ENCODE measurements at places on chromosomes 6 and 20.
A peak's percentile ranks its signal among the peaks of the same experiment; 100 is the strongest.

DNA sequence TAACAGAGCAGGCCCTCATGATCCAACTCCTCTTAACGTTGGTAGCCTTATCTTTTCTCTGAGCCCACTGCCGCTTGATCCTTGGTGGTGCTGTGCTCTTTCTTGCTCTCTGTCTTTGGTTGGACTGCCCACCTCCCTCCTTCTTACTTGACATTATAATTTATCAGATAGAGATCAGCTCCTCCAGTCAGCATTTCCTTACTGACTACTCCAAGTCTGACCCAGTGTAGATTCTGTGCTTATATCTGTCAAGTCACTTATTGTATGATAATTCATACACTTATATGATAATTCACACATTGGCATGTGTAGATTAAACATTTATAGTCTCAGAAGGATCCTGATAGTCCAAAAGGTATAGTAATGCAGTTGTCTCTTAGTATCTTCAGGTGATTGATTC, 18.1 kb downstream of the PTPRA start:
- DNase-seq = no peak

DNA sequence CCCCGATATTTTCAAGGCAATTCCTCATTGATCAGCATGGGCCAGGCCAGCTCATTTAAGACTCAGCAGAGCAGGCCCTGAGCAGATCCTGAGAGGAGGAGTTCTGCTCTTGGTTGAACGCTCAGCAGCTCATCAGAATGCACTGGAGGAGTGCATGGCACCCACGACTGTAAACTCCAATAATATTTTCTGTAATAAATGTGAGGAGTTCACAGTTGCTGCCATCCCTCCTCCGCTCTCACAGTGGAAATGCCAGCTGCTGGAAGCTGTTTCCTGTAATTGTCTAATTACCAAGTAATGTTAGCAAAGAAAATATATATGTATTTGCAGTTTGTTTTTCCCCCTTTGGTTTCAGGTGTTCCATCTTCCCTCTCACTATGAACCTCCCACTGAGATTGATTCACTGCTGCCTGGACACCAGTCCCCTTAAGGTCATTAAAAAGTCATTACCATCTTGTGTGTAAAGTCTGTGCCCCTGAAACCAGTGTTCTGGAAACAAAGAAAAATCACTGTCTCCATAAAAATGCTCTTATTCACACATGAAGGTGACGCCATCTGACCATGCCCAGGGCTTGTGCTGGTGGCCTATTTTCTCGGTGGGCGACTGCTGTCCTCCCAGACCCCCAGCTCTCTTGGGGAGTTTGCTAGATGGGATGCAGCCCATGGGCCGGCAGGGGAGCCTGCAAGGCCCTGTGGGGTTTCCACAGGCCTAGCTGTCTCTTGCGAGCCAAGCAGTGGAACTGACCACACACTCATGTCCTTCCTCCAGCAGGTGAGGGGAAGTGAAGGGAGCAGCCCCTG, 374.2 kb downstream of the ZFAND3 start:
- DNase-seq = no peak

DNA sequence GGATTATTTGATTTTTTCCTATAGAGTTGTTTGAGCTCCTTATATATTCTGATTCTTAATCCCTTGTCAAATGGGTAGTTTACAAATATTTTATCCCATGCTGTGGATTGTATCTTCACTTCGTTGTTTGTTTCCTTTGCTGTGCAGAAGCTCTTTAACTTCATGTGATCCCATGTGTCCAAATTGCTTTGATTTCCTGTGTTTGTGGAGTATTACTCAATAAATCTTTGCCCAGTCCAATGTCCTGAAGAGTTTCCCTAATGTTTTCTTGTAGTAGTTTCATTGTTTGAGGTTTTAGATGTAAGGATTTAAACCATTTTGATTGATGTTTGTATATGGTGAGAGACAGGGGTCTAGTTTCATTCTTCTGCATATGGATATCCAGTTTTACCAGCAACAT, 143.7 kb upstream of the HTR1E start:
- no peak for DNase-seq

- no peak for DNase-seq
Measured at GRCh38 chr20:49620364-49621240, 52.7 kb upstream of the PTGIS start.

DNA sequence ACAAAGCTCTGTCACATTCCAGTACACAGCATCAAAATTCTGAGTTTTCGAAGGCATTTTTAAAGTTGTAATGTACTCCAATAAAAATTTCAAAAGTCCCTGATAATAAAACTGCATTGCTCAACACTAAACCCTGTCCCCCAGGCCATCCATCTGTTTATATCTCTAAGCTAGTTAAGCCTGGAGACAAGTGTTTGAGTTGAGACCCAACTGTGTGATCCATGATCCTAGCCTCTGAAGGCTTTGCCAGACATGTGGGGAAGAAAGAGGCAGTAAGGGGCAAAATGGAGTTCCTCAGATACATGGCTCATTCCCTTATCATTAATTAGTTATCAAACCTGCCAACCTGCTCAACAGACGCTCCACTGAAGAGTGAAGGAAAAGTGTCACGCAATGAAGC, 198.4 kb downstream of the ISM1 start:
- no peak for DNase-seq

- DNase-seq = no peak
Measured at GRCh38 chr6:16132909-16133308, 4.0 kb downstream of the MYLIP start.

GRCh38 chr6:145396499-145396898, 338.8 kb downstream of the EPM2A start:
- no peak for DNase-seq

- DNase-seq = no peak
Measured at GRCh38 chr6:71459162-71459561, 170.6 kb downstream of the OGFRL1 start.

DNA sequence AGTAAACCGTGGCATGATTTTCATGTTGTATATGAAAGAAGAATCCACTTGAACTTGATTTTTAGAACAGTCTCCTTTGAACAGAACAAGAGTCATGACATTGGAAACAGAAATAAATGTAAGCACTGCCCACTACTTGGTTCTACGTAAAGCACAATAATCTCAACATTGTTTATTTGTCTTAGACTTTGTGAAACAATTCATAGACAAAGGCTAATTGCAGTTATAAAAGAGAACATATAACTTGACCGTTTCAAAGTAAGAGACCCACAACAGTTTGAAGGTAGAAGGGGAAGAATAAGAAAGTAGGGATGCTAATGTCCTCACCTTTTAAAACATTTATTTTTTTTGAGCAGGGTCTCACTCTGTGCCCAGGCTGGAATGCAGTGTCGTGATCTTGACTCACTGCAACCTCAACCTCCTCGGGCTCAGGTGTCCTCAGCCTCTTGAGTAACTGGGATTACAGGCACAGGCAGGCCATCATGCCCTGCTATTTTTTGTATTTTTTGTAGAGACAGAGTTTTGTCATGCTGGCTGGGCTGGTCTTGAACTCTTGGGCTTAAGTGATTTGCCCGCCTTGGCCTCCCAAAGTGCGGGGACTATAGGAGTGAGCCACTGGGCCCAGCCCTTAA, 71.1 kb downstream of the POPDC3 start:
- DNase-seq = no peak

- peak; percentile 34 for DNase-seq
Measured at GRCh38 chr6:78810146-78810545, 57.2 kb upstream of the IRAK1BP1 start.

GRCh38 chr20:49345524-49345923, 67.7 kb upstream of the ZNFX1 start:
- DNase-seq = no peak

Data from HEK293T (cell line).